ENCODE measurements at places on chromosomes 5 and 9.

DNA sequence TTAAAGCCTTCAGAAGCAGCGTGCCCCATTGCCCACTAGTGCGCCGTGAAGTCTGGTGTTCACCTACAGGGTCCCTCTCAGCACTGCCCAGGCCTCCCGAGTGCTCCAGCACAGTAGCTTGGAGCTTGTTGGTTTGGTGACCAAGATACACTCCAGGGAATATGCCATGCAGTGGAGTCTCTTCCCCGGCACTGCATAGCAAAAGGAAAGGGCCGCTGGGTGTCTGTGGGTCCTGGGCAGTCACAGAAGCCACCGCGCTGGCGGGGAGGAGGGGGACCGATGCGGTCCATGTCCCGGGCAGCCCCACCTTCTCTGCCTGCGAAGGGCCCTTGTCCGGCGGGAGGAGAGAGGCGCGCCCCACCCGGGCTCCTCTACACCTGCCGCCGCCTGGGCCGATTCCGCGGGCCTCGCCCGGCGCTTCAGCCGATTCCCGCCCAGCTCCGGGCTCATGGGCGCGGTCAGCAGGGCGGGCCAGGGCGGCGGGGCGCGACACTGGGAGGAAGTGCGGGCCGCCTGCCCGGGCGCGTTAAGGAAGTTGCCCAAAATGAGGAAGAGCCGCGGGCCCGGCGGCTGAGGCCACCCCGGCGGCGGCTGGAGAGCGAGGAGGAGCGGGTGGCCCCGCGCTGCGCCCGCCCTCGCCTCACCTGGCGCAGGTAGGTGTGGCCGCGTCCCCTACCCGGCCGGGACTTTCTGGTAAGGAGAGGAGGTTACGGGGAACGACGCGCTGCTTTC lies at the start of gene SYK:
SYK (plus strand) TSS at position 579 of the 732 bp plus-strand sequence. CDS start 42,080 bp downstream, outside the sequence.
- DNase-seq = no peak
- H3K27ac ChIP-seq = no peak within 1 kb of the TSS
- peak within 1 kb of the TSS; percentile 73 for H3K4me3 ChIP-seq
- H3K4me1 ChIP-seq = no peaks in the 10 kb centered on the region
- H3K27me3 ChIP-seq = peaks cover 15% of the 10 kb centered on the region

GRCh38 chr9:96062031-96062430 lies 186.5 kb downstream of the ERCC6L2 start:
- no peaks in the 10 kb centered on the region for H3K36me3 ChIP-seq
- H3K4me3 ChIP-seq = no peak overlapping the region
- H3K27ac ChIP-seq = no peak overlapping the region
- DNase-seq = no peak

DNA sequence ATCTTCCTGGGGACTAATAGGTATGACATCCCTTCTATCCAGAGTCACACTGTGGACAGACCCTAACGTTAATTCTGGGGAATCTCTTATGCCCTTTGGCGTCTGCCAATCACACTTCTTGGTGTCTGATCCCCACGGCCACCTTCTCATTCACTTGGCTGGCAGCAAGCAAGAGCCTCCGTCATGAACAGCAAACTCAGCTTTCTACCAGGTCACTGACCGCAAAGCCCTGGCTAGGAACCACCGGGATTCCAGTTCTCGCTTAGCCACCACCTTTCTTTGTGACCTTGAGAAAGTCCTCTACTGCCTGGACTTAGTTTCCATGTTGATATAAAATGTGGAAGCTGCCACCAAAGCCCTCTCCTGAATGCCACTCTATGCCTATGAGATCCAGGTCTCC lies 67.7 kb upstream of the FCN1 start:
- no peak for DNase-seq
- H3K27me3 ChIP-seq = peaks cover 24% of the 10 kb centered on the region
- H3K4me3 ChIP-seq = no peak overlapping the region
- no peaks in the 10 kb centered on the region for H3K36me3 ChIP-seq
- H3K4me1 ChIP-seq = no peaks in the 10 kb centered on the region

- H3K27me3 ChIP-seq = no peaks in the 10 kb centered on the region
- no peak for DNase-seq
- no peak overlapping the region for H3K4me3 ChIP-seq
- H3K36me3 ChIP-seq = peaks cover 54% of the 10 kb centered on the region
Observed at GRCh38 chr9:128627127-128627715, 29.4 kb downstream of the DYNC2I2 start.

- no peak overlapping the region for H3K27ac ChIP-seq
- H3K27me3 ChIP-seq = no peaks in the 10 kb centered on the region
- H3K4me3 ChIP-seq = no peak overlapping the region
Observed at GRCh38 chr9:84694248-84694647, 24.7 kb downstream of the NTRK2 start.

DNA sequence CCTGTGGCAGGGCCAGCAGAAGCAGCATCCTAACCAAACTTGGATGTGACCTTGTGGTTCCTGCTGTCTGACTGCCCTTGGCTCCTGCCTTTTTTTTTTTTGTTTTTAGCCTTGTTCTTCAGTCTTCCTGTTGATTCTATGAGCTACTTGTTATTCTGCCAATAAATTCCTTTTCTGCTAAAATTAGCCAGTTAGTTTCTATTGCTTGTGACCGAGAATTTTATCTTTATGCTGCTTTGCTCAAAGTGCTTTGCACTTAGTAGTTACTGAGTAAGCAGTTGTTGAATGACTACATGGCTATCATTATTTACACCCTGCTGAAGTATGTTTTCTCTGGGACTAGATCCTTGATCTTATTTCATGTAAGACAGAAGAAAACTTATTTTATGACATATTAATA lies 20.8 kb upstream of the ATG10 start:
- DNase-seq = no peak
- H3K27me3 ChIP-seq = no peaks in the 10 kb centered on the region
- no peak overlapping the region for H3K4me3 ChIP-seq
- H3K4me1 ChIP-seq = no peaks in the 10 kb centered on the region

- H3K4me1 ChIP-seq = peaks cover 3% of the 10 kb centered on the region
- H3K27ac ChIP-seq = no peak overlapping the region
- no peak for DNase-seq
- no peak overlapping the region for H3K4me3 ChIP-seq
Observed at GRCh38 chr9:114864471-114864870, 58.6 kb upstream of the TNFSF15 start.

- H3K27ac ChIP-seq = no peak overlapping the region
- no peak overlapping the region for H3K4me3 ChIP-seq
- H3K27me3 ChIP-seq = no peaks in the 10 kb centered on the region
- no peak for DNase-seq
- H3K36me3 ChIP-seq = peaks cover 20% of the 10 kb centered on the region
- H3K4me1 ChIP-seq = no peaks in the 10 kb centered on the region
Observed at GRCh38 chr9:122860319-122861142, 32.1 kb upstream of the PDCL start.

DNA sequence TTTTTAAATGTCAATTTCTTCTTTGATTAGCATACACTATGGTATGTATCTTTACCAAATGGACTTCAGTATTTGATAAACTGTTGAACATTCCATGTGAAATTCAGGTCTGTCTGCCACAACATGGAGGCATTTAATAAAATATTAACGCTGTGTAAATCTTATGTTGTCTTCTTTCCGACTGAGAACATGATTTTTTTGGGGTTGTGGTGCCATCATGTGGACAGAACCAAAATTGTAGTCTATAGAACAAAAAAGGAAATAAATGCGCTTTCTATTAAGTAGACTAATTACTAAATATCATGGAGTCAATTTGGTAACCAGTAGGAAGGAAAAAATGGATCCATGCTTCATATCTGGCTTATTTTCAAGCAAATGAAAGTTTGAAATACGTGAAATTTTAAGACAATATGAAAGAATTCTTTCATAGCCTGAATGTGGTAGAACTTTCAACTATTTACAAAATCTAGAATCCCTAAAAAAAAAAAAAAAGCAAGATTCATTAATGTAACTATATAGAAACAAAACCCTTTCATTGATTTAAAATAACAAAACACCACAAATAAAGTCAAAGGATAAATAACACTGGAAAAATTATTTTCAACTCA lies 2.8 kb upstream of the PLK2 start:
- H3K27me3 ChIP-seq = peaks cover 4% of the 10 kb centered on the region
- H3K4me3 ChIP-seq = no peak overlapping the region
- peak; percentile 6 for DNase-seq
- H3K36me3 ChIP-seq = no peaks in the 10 kb centered on the region
- H3K27ac ChIP-seq = no peak overlapping the region
- H3K4me1 ChIP-seq = peaks cover 23% of the 10 kb centered on the region

- peaks cover 8% of the 10 kb centered on the region for H3K27me3 ChIP-seq
- no peaks in the 10 kb centered on the region for H3K4me1 ChIP-seq
- no peaks in the 10 kb centered on the region for H3K36me3 ChIP-seq
- DNase-seq = no peak
Observed at GRCh38 chr5:160303690-160304089, 8.7 kb downstream of the CCNJL start.

GRCh38 chr5:157994906-157995519 lies 136.1 kb upstream of the CLINT1 start:
- H3K27me3 ChIP-seq = peaks cover 29% of the 10 kb centered on the region
- no peak overlapping the region for H3K27ac ChIP-seq
- DNase-seq = peak; percentile 2
- peaks cover 12% of the 10 kb centered on the region for H3K4me1 ChIP-seq
- no peaks in the 10 kb centered on the region for H3K36me3 ChIP-seq

- no peaks in the 10 kb centered on the region for H3K36me3 ChIP-seq
- no peak overlapping the region for H3K4me3 ChIP-seq
- no peak for DNase-seq
- H3K27me3 ChIP-seq = peaks cover 4% of the 10 kb centered on the region
Observed at GRCh38 chr5:176151281-176151680, 86.9 kb upstream of the SIMC1 start.

- H3K4me1 ChIP-seq = peaks cover 7% of the 10 kb centered on the region
- H3K27ac ChIP-seq = no peak overlapping the region
- no peaks in the 10 kb centered on the region for H3K36me3 ChIP-seq
- DNase-seq = no peak
- H3K27me3 ChIP-seq = no peaks in the 10 kb centered on the region
- H3K4me3 ChIP-seq = no peak overlapping the region
Observed at GRCh38 chr9:20016611-20017010, 227.8 kb upstream of the SLC24A2 start.

GRCh38 chr9:84254972-84255371 lies 85.6 kb downstream of the SLC28A3 start:
- H3K36me3 ChIP-seq = no peaks in the 10 kb centered on the region
- DNase-seq = no peak
- no peaks in the 10 kb centered on the region for H3K27me3 ChIP-seq
- no peak overlapping the region for H3K4me3 ChIP-seq
- H3K27ac ChIP-seq = no peak overlapping the region
- no peaks in the 10 kb centered on the region for H3K4me1 ChIP-seq

GRCh38 chr9:3682186-3682585 lies 156.4 kb upstream of the RFX3 start:
- no peak overlapping the region for H3K4me3 ChIP-seq
- no peaks in the 10 kb centered on the region for H3K36me3 ChIP-seq
- H3K4me1 ChIP-seq = no peaks in the 10 kb centered on the region
- H3K27ac ChIP-seq = no peak overlapping the region
- no peak for DNase-seq
- no peaks in the 10 kb centered on the region for H3K27me3 ChIP-seq

DNA sequence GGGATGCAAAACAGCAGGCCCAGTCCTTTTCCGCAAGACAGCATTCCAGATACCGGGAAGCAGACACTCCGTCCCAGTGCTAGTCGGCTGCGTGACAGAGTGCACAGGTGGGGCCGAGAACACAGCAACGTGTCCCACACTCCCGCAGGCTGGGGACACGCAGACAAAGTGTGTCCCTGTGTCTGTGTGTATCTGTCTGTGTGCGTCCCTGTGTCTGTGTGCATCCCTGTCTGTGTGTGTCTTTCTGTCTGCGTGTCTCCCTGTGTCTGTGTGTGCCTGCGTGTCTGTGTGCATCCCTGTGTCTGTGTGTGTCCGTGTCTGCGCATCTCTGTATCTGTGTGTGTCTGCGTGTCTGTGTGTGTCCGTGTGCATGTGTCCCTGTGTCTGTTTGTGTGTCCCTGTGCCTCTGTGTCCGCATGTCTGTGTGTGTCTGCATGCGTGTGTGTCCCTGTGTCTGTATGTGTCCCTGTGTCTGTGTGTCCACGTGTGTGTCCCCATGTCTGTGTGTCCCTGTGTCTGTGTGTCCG lies 137.0 kb downstream of the MRPL36 start:
- peaks cover 7% of the 10 kb centered on the region for H3K4me1 ChIP-seq
- H3K4me3 ChIP-seq = no peak overlapping the region
- DNase-seq = no peak

DNA sequence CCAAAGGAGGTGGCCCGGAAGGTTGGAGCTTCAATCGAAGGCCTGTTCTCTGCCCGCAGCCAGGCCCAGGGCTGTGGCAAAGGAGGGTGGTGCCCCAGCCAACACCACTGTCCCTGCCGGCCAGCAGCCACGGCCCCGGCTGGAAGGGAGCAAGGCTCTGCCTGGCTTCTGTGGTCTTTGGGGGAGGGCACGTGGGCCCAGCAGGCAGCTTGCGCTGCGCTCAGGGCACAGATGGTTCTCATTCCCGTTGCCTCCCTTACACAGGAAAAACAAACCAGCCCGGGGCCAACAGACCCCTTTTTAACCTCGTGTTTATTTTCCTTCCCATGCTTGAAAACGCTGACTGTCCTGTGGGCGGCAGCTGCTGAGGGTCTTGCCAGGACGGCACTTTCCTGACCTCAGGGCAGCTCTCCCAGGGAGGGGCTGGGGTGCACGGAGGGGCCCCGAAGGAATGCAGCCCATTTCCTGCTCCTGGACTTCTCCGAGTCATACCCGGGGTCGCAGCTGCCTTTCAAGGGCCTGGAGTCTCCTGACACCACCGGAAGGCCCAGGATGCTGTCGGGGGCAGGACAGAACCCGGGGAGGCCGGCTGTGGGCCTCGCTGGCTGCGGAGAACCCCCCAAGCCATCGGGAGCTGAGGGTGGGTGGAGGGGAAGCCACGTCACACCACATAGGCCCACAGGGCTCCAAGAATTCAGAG lies 1.1 kb upstream of the GPSM1 start:
- H3K36me3 ChIP-seq = no peaks in the 10 kb centered on the region
- no peak for DNase-seq
- no peaks in the 10 kb centered on the region for H3K27me3 ChIP-seq
- H3K4me3 ChIP-seq = no peak overlapping the region
- H3K4me1 ChIP-seq = peaks cover 31% of the 10 kb centered on the region

GRCh38 chr5:104734046-104734445 lies 1171.5 kb upstream of the NUDT12 start:
- no peak overlapping the region for H3K4me3 ChIP-seq
- no peaks in the 10 kb centered on the region for H3K27me3 ChIP-seq
- DNase-seq = no peak
- no peak overlapping the region for H3K27ac ChIP-seq
- no peaks in the 10 kb centered on the region for H3K4me1 ChIP-seq

- no peaks in the 10 kb centered on the region for H3K4me1 ChIP-seq
- H3K27ac ChIP-seq = no peak overlapping the region
- H3K27me3 ChIP-seq = no peaks in the 10 kb centered on the region
- no peak for DNase-seq
Observed at GRCh38 chr5:9623661-9624060, 6.5 kb downstream of the TAS2R1 start.

- DNase-seq = no peak
- H3K4me1 ChIP-seq = no peaks in the 10 kb centered on the region
- no peak overlapping the region for H3K27ac ChIP-seq
- no peak overlapping the region for H3K4me3 ChIP-seq
- no peaks in the 10 kb centered on the region for H3K27me3 ChIP-seq
- H3K36me3 ChIP-seq = no peaks in the 10 kb centered on the region
Observed at GRCh38 chr5:37792975-37793631, 46.7 kb downstream of the GDNF start.

- no peak overlapping the region for H3K4me3 ChIP-seq
- no peak overlapping the region for H3K27ac ChIP-seq
- H3K27me3 ChIP-seq = no peaks in the 10 kb centered on the region
- no peak for DNase-seq
Observed at GRCh38 chr5:90014420-90014819, 395.1 kb downstream of the CETN3 start.
